ENCODE measurements at places on chromosomes 2 and 18. TPM values are rescaled to one million over a fixed set of nuclear protein-coding genes. Genes with fewer than 3 reads are reported as not detected.
A peak's percentile ranks its signal among the peaks of the same experiment; 100 is the strongest.

GRCh38 chr18:60277855-60278480 is 94.6 kb downstream of the MC4R start:
- H3K4me1 ChIP-seq = no peaks in the 10 kb centered on the region
- no peak overlapping the region for H3K4me3 ChIP-seq
- H3K27ac ChIP-seq = no peak overlapping the region

DNA sequence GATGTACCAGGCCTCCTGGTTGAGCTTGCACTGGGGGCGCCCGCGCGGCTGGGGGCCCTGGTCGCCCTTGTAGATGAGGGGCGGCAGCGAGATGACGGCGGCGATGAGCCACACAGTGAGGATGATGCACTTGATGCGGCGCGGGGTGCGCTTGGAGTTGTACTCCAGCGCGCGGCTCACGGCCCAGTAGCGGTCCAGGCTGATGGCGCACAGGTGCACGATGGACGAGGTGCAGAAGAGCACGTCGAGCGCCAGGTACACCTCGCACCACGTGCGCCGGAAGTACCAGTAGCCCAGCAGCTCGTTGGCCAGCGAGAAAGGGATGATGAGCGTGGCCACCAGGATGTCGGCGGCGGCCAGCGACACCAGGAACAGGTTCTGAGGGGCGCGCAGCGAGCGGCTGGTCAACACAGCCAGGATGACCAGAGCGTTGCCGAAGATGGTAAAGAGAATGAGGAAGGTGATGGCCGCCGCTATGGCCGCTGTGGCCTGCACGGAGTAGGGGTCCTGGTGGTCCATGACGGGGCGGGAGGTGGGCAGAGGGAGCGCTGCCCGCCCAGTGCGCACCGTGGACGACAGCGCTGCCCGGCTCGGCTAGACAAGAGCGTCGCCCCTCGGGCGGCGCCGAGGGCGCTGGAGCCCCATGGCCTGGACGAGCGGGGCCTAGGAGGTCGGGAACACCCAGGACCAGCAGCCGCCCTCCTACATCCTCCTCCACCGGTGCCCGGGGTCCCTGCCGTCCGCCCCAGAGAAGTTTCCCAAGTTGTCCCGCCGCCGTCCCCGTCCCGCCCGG is 544 bp downstream of the ADRA2B start:
- no peaks in the 10 kb centered on the region for H3K36me3 ChIP-seq
- peak overlapping the region; percentile 44 for H3K27ac ChIP-seq
- peak overlapping the region; percentile 65 for H3K4me3 ChIP-seq
- peaks cover 23% of the 10 kb centered on the region for H3K27me3 ChIP-seq
- no peak for DNase-seq
- H3K4me1 ChIP-seq = peaks cover 18% of the 10 kb centered on the region

GRCh38 chr2:202165945-202166344 is 72.5 kb downstream of the SUMO1 start:
- no peaks in the 10 kb centered on the region for H3K27me3 ChIP-seq
- no peak overlapping the region for H3K4me3 ChIP-seq
- no peak for DNase-seq
- H3K36me3 ChIP-seq = no peaks in the 10 kb centered on the region
- peaks cover 1% of the 10 kb centered on the region for H3K4me1 ChIP-seq

- H3K36me3 ChIP-seq = no peaks in the 10 kb centered on the region
- peaks cover 30% of the 10 kb centered on the region for H3K4me1 ChIP-seq
- no peaks in the 10 kb centered on the region for H3K27me3 ChIP-seq
- H3K4me3 ChIP-seq = peak overlapping the region; percentile 89
- no peak for DNase-seq
- peak overlapping the region; percentile 90 for H3K27ac ChIP-seq
Measured at GRCh38 chr2:201779901-201780673, 646 bp downstream of the ALS2 start.

DNA sequence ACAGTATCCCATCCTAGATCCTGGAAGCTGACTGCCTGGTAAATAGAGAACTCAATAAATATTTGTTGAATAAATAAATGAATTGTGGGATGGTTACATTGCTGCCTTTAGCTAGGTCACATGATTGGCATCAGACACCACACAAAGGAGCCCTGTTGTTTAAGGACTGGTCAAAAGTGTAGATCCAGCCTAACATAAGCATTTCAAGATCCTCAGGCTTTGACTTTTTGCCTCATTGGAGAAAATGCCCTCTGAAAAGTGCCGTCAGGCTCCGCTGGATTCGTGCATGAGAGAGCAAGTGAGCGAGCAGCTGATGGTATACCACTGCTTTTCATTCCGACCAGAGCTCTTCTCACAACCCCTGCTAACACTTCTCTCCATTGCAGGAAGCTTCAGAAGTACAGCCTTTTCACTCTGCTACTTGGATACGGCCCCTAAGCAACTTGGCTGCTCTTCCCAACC is 1.3 kb upstream of the ZNF24 start:
- H3K27me3 ChIP-seq = no peaks in the 10 kb centered on the region
- peaks cover 42% of the 10 kb centered on the region for H3K4me1 ChIP-seq

GRCh38 chr18:48356151-48356745 is 52.9 kb downstream of the ZBTB7C start:
- H3K36me3 ChIP-seq = no peaks in the 10 kb centered on the region
- H3K4me1 ChIP-seq = peaks cover 3% of the 10 kb centered on the region
- no peak overlapping the region for H3K4me3 ChIP-seq
- no peak for DNase-seq

GRCh38 chr2:162164802-162165201 is 12.8 kb upstream of the GCG start:
- peak overlapping the region; percentile 49 for H3K27ac ChIP-seq
- DNase-seq = no peak
- no peak overlapping the region for H3K4me3 ChIP-seq
- no peaks in the 10 kb centered on the region for H3K36me3 ChIP-seq

- no peak within 1 kb of the TSS for H3K27ac ChIP-seq
- no peaks in the 10 kb centered on the region for H3K36me3 ChIP-seq
- H3K27me3 ChIP-seq = no peaks in the 10 kb centered on the region
- H3K4me1 ChIP-seq = peaks cover 11% of the 10 kb centered on the region
Measured at GRCh38 chr2:98935777-98936352, at the start of gene CRACDL. Gene CRACDL, minus strand, starts transcription at chr2:98936225. Its CDS starts 89,425 bp downstream, at chr2:98846800.

DNA sequence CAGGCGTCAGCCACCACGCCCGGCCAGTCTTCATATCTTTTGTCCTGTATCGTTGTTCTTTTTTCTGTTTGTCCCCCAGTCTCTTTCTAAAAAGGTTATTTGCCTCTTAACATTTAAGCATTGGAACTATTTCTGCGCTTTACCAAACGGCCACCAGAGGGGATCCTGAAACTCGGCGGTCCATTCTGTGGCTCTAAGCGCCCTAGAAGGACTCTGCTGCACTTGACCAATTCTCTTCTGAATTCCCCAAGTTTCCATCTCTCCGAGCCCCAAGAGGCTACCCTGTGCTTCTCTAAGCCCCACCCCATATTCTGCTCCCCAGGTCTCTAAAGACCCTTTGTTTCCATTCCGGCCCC is 33.1 kb upstream of the REG3G start:
- H3K36me3 ChIP-seq = no peaks in the 10 kb centered on the region
- no peak for DNase-seq
- peak overlapping the region; percentile 6 for H3K4me3 ChIP-seq

DNA sequence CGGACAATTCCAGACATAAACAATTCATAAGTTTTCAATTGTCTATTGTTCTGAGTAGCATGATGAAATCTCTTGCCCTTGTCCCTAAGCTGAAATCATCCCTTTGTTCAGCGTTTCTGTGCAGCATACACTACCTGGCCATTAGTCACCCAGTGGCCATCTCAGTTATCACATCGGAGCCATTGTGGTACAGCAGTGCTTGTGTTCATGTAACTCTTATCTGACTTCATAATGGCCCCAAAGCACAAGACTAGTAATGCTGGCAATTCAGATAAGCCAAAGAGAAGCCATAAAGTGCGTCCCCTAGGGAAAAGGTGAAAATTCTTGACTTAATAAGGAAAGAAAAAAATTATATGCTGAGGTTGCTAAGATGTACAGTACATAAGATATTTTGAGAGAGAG is 127.2 kb downstream of the FHOD3 start:
- no peak for DNase-seq
- no peak overlapping the region for H3K4me3 ChIP-seq
- no peaks in the 10 kb centered on the region for H3K36me3 ChIP-seq
- H3K4me1 ChIP-seq = peaks cover 15% of the 10 kb centered on the region
- no peak overlapping the region for H3K27ac ChIP-seq

DNA sequence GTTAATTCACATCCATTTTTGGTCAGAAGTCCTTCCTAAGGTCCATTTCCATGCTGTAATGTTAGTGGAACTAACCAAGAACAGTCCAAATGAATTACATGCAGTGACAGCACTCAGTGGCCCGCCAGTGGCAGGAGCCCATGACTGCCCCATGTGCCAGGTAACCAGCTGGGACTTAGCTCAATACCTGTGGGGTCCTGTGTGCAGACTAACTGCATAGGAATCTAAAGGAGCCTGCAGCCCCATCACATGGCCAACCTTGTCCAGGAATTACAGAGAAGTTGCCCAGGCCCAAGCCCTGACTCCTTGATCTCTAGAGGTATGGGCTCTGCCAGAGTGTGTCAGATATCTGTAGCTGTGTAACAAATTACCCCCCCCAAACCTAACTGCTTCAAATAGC is 35.4 kb upstream of the GPR17 start:
- H3K27ac ChIP-seq = no peak overlapping the region
- no peaks in the 10 kb centered on the region for H3K36me3 ChIP-seq
- H3K27me3 ChIP-seq = no peaks in the 10 kb centered on the region
- H3K4me1 ChIP-seq = no peaks in the 10 kb centered on the region

DNA sequence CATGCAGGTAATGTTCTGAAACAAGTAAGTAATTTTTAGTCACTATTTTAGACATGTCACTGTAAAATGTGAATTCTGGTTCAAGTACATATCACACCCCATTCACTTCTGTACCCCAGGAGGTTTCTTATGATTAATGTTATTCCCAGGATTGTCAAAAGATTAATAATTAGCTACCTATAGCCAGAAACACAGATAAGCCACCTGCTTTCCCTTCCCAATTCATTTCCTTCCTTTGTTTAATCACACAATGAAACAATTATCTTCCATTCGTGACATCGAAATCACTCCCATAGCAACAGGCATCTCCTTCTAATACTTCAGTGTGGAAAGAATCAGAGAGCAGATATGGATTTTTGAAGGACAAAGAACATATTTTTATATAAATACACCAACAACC is 1650.3 kb upstream of the CELF4 start:
- no peak overlapping the region for H3K4me3 ChIP-seq
- no peaks in the 10 kb centered on the region for H3K27me3 ChIP-seq
- H3K4me1 ChIP-seq = peaks cover 4% of the 10 kb centered on the region
- no peak for DNase-seq

- H3K27me3 ChIP-seq = no peaks in the 10 kb centered on the region
- no peak overlapping the region for H3K27ac ChIP-seq
- no peaks in the 10 kb centered on the region for H3K4me1 ChIP-seq
Measured at GRCh38 chr2:70608373-70608772, 54.7 kb upstream of the TGFA start.

DNA sequence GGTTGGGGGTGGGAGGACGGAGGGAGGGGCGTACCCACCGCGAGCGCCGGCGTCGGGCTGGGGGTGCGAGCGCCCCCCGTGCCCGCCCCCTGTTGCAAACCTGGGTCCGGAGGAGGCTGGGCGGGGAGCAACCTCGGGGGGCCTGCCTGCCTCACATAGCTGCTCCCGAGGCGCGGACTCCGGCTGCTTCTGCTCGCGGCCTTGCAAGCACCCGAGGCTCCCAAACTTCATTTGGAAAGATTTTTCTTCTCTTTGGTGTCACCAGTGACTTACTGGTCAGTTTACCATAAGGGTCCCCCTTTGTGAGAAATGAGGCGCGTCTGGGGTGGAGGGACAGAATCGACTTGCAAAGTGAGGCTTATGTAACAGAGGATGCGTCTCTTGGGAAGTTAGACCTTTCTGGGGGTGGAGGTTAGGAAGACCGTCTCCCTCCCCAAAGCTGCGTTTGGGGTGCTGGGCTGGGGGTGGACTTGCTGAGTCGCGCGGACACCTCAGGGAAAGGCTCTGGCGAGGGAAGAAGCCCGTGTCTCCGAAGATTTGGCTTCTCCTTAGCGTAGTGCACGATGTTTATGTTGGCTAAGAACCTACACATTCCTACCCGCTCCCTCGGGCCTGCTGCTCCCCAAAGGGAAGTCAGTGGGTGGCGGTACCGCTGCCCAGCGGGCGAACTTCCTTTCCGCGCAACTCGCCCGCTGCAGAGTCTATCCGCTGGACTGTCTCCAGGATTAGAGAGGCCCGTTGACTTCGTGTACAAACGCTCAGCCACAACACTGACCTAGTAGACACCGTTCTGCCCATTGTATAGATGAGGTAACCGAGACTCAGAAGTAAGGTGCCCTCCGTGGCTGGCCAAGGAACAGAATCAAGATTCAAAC is 559 bp downstream of the TMEM37 start:
- no peaks in the 10 kb centered on the region for H3K36me3 ChIP-seq
- peaks cover 10% of the 10 kb centered on the region for H3K4me1 ChIP-seq
- no peak for DNase-seq
- no peaks in the 10 kb centered on the region for H3K27me3 ChIP-seq
- peak overlapping the region; percentile 75 for H3K4me3 ChIP-seq
- H3K27ac ChIP-seq = peak overlapping the region; percentile 46

MOGAT1 gene
- total RNA-seq = not detected

CYS1 gene
- 23.3 TPM for total RNA-seq

DNA sequence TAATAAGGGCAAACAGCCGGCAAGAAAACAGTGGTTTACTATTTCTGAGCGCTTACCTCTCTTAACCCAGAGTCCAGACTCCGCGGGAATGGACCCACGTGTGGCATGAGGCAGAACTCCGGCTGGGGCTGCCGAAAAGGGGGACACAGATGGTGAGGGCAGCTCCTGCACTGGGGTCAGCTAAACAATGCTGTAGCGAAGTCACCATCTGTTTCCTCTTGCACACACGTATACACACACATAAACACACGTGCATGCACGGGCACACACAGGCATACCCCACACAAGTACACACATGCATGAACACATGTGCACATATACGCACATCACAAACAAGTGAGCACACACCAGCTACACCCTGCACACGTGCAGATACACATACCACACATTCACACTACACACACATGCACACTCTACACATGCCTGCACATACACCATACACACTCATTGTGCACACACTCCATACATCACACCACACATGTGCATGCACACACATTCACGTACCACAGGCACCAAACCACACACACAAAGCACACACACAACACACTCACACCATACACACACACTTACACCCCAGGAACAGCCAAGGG is 105.9 kb upstream of the ID2 start:
- H3K27me3 ChIP-seq = no peaks in the 10 kb centered on the region
- H3K4me1 ChIP-seq = peaks cover 11% of the 10 kb centered on the region
- H3K4me3 ChIP-seq = no peak overlapping the region

CXCR2 gene
- total RNA-seq = 0.11 TPM

GRCh38 chr18:39172695-39173421 is 1607.3 kb upstream of the CELF4 start:
- H3K27ac ChIP-seq = no peak overlapping the region
- H3K36me3 ChIP-seq = no peaks in the 10 kb centered on the region
- no peak for DNase-seq
- H3K4me1 ChIP-seq = no peaks in the 10 kb centered on the region

REG3A gene
- not detected for total RNA-seq
